ENCODE measurements at places on chromosomes 1 and 21.

- no peak for DNase-seq
These were observed 46.9 kb downstream of the SKI start for GRCh38 chr1:2274929-2275475.

DNA sequence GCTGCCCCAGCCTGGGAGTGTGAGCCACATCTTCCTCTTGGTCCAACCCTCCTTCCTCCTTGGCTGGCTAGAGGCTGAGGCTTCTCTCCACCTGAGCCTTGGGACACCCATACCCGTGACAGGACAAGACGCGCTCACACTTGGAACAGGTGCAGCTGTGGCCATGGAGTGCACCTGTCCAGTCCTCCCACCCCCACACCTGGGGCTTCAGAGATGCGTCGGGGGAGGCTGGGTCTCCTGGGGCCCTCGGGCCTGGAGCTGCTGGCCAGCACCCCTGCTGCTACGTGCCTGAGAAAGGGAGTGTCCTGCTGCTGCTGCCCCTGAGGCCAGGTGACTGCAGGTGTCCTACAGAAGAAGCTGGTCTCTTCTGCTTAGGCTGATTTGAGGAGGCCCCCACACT lies 37.0 kb upstream of the TMEM52 start:
- no peak for DNase-seq

GRCh38 chr1:164801246-164801731 lies 242.3 kb downstream of the PBX1 start:
- DNase-seq, result no peak

GRCh38 chr21:42219606-42220137 lies 732 bp downstream of the ABCG1 start:
- DNase-seq, result peak; percentile 68

DNA sequence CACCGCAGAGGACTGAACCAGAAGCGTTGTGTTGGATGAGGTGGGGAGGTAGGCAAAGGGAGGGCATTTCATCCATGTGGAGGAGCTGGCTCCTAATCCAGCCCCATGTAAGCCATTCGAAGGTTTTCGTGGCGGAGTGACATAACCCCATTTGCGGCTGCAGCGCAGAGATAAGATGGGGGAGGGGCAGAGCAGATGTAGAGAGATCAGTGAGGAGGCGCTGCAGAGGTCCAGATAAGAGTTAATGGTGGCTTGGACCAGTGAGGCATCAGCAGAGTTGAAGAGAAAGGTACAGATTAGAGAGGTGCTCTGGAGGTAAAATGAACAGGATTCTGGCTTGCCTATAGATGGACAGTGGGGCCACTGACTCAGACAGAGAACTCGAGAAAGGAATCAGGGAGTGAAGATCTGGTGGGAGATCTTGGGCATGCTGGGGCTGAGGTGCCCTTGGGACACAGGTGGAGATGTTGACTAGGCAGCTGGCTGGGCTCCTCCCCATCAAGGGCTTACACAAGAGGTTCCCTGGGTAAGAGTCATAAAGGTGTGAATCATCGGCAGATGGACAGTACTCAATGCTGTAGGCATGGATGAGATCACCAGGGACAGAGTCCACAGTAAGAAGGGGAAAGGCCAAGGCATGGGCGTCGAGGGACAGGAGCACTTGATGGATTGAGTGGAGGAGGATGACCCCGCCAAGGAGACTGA lies 7.8 kb upstream of the PTPRF start:
- no peak for DNase-seq

DNA sequence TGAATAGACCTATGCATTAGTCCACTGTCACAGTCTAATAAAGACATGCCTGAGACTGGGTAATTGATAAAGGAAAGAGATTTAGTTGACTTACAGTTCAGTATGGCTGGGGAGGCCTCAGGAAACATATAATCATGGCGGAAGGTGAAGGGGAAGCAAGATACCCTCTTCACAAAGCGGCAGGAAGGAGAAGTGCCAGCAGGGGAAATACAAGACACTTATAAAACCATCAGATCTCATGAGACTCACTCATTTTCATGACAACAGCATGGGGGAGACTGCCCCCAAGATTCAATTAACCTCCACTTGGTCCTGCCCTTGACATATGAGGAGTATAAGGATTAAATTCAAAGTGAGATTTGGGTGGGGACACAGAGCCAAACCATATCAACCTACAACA lies 59.4 kb downstream of the CAPN9 start:
- no peak for DNase-seq

- DNase-seq, result no peak
These were observed 35.9 kb downstream of the CSF1 start for GRCh38 chr1:109946511-109946910.

- peak; percentile 67 for DNase-seq
These were observed 749 bp downstream of the CITED4 start for GRCh38 chr1:40861224-40862003.

- DNase-seq, result no peak
These were observed 20.3 kb downstream of the STK40 start for GRCh38 chr1:36365381-36365780.

GRCh38 chr1:92881391-92881790 lies 49.6 kb downstream of the RPL5 start:
- no peak for DNase-seq

DNA sequence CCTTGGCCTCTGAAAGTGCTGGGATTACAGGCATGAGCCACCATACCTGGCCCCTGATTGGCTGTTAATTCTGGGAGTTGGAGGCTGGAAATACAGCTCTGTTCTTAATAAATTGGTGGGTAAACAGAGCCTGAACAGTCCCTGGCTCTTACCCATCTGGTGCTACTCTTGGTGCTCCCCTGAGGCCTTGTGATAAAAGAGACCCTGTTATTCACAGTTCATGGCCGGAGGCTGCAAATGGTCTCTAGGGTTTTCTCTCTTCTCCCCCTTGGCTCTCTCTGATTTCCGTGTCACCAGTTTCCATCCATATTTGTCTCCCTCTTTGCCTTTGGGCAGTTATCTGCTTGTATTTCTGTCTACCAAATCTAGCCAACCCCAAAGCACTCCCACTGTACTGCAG lies 17.2 kb downstream of the NFASC start:
- no peak for DNase-seq

- no peak for DNase-seq
These were observed 1.6 kb upstream of the PANK4 start for GRCh38 chr1:2528016-2528415.

GRCh38 chr1:2431518-2431917 lies 19.2 kb upstream of the PEX10 start:
- no peak for DNase-seq

- DNase-seq, result no peak
These were observed 423.6 kb downstream of the HLX start for GRCh38 chr1:221302810-221303209.

DNA sequence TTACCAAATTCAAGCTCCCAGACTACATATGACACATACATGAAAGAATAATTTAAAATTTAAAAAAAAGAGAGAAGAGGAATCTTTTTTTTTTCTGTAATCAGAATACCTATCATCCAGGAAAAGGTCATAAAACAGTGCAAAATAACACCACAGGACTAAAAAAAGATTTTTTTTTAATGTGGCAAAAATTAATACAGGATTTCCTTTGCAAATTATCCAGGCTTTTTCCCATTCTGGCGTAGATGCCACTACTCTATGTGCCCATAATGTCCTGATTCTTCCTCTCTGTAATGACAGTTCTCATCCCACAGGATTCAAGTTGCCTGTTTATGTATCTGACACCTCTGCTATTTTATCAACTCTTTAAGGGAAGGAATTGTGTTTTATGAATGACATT lies 429.6 kb downstream of the SMYD3 start:
- no peak for DNase-seq

DNA sequence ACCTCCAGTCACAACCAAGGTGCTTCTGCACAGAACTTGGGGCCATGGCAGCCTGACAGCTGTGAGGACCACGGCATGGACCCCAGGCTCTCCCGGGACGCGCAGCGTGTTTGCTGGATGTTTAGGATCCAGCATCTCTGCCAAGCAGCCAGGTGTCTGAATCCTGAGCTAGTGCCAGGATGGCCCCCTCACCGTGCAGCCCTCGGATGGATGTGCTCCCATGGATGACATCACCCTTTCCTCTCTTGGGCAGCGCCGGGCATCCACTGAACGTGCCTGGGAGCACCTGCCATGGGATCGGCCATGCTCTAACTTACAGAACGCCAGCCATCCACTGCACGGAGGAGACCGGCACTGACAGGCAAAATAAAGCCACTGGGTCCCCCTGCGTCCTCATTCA lies 53.9 kb downstream of the PRDM15 start:
- DNase-seq, result no peak

- DNase-seq, result no peak
These were observed 16.3 kb downstream of the PDZK1 start for GRCh38 chr1:145690587-145691558.

- DNase-seq, result no peak
These were observed 1.3 kb upstream of the LDLRAP1 start for GRCh38 chr1:25541889-25542658.

DNA sequence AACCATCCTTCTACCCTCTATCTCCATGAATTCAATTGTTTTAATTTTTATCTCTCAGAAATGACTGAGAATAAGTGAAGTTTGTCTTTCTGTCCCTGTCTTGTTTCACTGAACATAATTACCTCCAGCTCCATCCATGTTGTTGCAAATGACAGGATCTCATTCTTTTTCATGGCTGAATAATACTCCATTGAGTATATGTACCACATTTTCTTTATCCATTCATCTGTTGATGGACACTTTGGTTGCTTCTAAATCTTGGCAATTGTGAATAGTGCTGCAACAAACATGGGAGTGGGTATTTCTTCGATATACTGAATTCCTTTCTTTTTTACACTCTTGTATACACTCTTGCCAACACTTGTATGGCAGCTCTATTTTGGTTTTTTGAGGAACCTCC lies 72.8 kb upstream of the COX20 start:
- DNase-seq, result no peak

GRCh38 chr1:2596530-2597333 lies 10.2 kb downstream of the PRXL2B start:
- DNase-seq, result no peak

DNA sequence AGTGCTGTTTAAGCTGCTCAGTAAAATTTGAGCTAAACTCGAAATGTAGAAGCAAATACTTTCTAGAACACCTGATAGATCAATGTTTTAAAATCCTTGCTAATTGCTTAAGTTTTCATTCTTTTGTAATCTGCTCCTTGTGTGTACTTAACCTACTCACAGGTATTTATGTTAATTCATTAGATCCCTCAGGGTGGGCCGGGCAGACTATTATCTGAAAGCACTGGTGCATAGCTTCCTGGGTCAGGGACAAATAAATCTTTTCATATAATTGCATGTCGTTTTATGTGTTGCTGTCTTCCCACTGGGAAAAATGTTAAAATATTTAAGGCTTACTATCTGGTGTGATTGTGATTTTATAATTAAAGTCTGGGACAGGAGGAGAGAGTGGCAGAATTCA lies 440.5 kb downstream of the SMYD3 start:
- no peak for DNase-seq

DNA sequence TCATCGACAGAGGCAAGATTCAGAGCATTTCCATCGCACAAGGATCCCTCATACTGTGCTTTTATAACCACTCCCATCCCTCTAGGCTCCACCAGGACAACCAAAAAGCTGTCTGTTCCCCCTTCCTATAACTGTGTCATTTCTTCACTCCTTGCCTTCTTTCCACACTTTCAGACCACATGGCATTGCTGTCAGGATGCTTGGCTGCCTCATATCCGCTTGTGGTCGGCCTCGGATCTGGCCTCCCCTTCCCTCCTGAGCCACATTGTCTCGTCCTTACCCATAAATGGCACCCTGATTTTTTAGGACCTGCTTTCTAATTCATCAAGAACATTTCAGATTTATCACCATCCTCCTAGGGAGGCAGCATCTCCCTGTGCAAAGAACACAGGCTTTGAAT lies 80.5 kb downstream of the HIVEP3 start:
- no peak for DNase-seq

DNA sequence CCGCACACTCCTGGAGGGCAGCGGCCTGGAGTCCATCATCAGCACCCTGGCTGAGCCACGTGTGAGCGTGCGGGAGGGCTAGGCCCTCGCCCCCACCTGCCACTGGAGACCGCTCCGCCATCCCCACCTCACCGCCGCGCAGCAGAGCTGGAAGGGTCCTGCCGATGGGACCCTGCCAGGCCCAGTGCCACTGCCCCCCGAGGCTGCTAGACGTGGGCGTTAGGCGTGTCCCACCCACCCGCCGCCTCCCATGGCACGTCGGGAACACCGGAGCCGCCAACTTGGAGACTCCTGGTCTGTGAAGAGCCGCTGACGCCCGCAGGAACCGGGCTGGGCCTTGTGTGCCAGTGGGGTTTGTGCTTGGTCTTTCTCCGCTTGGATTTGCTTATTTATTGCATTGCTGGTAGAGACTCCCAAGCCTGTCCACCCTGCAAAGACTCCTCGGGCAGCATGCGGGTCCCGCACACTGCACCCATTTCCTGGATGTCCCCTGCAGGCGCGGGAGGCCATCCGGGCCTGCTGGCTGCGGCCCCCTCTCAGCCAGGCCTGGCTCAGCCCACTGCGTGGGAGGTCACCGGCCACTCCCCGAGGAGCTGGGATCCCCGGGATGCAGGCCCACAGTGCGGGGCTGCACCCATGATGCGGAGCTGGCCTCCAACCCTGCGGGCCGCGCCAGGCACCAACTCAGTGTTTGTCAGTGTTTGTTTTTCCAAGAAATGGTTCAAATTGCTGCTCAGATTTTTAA lies 6.0 kb downstream of the LY9 start:
- DNase-seq, result no peak

DNA sequence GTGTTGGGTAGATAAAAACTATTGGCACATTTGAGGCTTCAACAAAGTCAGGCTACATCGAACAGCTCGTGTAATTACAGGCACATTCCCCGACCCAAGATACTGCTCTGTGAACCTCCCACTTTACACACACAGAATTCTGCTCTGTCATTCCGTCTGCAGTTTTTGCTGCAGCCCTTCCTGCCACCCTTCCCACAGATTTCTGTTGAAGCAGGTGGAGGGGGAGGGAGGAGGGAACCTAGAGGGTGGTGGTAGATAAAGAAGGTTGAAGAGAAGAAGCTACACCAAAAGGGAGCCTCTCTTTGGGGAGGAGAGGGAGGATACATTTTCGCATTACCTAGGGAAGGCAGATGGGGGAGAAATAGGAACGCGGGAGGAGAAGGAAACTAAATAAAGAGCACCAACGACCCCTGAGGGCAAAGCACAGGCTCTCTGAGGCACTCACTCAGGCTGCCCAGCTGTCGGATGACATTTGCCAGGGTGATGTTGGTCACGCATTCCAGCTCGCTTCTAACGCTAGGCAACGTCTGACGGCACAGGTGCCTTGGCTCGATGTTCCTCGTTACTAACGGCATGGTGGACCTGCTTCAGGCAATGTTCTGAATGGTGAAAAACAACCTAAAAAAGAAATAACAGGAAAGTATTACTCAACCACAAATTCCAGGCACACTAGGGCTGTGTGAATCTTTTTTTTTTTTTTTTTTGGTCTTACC lies 36.0 kb downstream of the GPR3 start:
- no peak for DNase-seq

GRCh38 chr1:15757575-15758342 lies 836 bp upstream of the FBLIM1 start:
- DNase-seq, result no peak
